ENCODE measurements at places on chromosomes 16 and 17.
A peak's percentile ranks its signal among the peaks of the same experiment; 100 is the strongest.

DNA sequence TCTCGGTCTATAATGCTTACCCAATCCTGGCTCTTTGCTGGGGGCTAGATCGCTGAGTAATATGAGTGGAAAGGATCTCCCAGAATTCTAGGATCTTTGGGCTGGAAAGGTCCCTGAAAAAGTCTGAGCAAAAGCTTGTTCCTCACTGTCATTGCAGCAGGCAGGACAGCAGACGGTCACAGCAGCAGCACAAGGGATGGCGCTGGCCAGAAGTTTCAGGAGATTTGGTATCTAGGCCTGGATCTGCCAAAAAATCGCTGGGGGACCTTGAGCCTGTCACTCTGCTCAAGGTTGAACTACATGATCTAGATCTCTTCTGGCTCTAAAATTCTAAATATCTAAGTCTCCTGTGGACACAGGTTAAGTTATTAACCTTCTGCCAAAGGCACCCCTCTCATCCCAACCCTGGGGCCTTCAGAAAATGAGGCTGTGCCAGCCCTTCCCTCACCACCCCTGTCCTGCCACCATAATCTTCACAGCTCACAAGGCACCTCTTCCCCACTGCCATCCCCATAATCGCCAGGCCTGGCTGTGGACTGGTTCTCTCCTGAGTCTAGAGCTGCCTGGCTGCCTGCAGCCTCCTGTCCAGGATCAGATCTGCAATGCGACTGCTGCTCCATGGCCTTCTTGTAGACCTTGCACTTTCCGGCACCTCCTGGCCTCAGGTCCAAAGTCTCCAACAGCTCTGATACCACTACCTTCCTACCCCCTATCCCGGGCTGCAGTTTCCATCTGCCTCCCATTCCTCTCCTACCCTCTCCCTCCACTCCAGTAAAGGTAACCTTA is 10.2 kb downstream of the MYO18A start:
- DNase-seq: no peak

DNA sequence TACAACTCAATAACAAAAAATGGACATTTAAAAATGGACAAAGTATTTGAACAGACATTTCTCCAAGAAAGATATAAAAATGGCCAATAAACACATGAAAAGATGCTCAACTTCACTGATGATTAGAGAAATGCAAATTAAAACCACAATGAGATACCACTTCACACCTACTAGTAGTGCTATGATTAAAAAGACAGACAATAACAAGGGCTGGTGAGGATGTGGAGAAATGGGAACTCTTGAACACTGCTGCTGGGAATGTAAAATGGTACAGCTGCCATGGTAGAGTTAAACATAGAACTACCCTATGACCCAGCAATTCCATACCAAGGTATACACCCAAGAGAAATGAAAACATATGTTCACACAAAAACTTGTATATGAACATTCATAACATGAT is 24.9 kb downstream of the CFAP97D1 start:
- DNase-seq: no peak

GRCh38 chr17:21711182-21711581 is 18.9 kb downstream of the KCNJ18 start:
- DNase-seq: no peak

GRCh38 chr16:1677339-1677738 is 740 bp upstream of the JPT2 start:
- no peak for DNase-seq

DNA sequence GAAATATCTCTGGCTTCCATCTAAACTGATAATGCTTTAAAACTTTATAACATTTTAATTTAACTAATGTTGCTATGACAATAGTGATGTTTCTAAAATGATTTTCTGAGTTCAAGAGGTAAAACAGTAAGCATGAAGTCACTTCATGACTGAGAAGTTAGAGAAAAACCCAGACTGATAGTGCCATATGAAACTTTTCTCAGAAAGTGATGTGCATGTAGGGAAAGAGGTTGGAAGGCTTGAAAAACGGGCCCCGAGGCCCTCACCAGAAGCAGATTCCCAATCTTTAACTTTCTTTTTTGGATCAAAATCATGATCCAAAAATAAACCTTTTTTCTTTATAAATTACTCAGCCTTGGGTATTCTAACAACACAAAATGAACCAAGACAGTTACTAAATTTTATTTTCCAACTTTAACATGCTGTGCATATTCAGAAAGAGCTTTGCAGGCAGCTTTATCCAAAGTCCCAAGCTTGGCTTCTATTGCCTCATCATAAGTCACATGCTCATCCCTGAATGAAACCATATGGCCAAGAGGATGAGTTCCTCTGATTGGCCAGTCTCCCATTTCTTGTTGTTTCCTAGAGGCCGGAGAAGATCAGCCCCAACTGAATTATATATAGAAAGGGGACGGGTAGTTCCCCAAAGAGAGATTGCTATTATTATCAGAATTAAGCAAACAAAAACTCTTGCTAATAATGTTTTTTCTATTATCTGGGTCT is 357.6 kb upstream of the SALL1 start:
- peak; percentile 39 for DNase-seq

DNA sequence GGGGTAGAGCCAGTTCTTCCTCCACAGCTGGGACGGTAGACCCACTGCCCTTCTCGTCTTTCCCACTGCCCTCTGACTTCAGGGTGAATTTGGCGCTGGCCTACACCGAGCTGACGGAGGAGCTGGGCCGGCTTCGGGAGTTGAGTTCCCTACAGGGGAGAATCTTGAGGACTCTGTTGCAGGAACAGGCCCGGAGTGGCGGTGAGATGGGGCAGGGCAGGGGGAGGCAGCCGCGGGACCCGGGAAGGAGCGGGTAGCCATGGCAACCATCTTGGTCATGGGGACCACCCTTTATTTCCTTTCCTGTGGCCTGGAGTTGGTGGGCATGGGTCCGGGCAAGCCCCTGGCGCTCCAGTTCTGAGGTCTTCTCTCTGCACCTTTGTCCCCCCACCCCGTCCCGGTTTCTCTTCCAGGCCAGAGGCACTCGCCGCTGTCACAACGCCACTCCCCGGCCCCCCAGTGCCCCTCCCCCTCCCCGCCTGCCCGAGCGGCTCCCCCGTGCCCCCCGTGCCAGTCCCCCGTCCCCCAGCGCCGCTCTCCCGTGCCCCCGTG is 14.4 kb downstream of the TBKBP1 start:
- DNase-seq: no peak

DNA sequence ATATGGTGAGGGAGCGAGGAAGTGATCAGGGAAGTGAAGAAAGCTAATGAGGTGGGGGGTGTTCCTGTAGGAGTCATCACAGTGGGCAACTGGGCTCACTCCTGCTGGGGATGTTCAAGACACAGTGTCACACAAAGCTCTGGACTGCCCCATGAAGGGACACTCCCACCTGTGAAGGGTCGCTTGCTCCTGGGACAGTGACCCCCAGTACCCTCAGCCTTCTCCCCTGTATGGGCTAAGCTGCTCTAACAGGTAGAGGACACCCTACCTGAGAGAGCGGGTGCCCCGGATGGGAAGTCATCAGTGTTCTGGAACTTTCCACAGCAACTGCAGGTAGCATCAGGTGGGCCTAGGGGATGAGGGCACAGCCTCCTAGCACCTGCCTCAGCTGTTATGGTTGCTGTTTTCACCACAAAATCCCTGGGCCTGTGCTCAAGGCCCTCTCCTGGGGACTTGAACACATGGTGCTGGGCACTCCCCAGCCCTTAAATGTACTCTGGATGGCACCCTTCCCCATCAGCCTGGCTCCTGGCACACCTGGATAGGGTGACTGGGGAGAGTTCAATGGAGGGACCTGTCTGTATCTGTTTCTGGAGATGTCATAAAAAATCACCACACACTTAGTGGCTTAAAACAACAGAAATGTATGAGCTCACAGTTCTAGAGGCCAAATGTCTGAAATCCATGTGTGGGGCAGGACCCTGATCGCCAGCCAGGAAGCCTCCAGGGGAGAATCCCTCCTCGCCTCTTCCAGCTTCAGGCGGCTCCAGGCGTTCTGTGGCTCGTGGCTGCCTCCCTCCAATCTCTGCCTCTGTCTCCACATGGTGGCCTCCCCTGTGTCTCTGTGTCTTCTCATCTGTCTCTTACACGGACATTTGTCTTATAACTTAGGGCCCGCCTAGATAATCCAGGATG is 104.0 kb upstream of the CDH5 start:
- DNase-seq: no peak

GRCh38 chr17:43027091-43028032 is 2.3 kb downstream of the RND2 start:
- DNase-seq: no peak

DNA sequence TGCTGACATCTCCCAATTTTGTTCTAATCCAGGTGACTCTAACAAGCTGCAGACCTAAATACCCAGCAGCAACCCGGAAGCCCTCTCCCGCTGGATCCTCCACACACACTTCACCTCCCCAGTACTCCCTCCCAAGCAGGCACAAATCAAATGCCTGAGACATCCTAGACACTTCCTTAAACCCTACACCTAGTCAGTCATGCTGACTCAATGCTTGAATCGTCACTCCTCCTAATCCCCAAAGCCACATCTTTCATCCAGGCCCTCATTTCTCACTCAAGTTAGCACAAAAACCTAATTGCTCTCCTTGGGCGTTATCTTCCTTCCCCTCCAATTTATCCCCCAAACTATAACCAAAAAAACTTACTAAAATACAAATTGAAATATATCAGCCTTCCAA is 32.7 kb downstream of the CMC2 start:
- no peak for DNase-seq

DNA sequence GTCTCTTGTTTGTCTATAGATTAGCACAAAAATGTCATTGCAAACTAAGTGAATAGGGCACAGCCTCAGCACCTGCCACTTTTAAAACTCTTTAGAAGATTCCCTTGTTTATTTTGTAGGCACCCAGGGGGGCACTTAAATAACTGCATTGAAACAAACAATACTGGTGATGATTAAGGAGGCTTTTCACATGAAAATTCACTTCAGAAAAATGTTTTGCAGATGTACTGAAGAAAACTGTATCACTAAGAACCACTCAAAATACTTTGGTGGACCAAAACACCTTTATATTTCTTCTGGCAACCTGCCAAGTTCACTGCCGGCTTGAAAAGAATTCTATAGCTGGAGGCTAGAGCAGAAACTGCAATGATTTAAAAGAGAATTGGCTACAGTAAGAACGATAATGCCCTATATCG is 281.5 kb downstream of the TOX3 start:
- DNase-seq: no peak
